Stimulated activated CD4-positive, alpha-beta T cell treated with anti-CD3 and anti-CD28 coated beads, Interleukin-12 subunit alpha, Interleukin-12 subunit beta, amount 100 ng/mL, for 24 hours (primary cell): ENCODE measurements at places on chromosomes 11 and 22.

DNA sequence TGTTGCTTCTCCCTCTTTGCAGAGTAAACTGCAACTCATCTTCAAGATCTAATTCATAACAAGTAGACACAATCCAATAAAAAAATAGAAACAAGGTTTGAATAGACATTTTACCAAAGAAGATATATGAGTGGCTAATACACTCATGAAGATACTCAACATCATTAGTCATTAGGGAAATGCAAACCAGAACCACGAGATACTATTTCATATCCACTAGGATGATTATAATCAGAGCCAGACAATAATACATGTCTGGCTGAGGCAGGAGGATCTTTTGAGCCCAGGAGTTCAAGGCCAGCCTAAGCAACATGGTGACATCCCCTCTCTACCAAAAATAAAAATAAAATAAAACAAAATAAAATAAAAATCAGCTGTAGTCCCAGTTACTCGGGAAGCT, 85.0 kb downstream of the ATG16L2 start:
- no peak for DNase-seq

- no peak for DNase-seq
Observed at GRCh38 chr11:131474947-131475346, 104.5 kb downstream of the NTM start.

GRCh38 chr22:47691152-47691895, 928.9 kb downstream of the TBC1D22A start:
- DNase-seq = no peak

GRCh38 chr22:30893434-30894370, 74.9 kb downstream of the MORC2 start:
- no peak for DNase-seq

DNA sequence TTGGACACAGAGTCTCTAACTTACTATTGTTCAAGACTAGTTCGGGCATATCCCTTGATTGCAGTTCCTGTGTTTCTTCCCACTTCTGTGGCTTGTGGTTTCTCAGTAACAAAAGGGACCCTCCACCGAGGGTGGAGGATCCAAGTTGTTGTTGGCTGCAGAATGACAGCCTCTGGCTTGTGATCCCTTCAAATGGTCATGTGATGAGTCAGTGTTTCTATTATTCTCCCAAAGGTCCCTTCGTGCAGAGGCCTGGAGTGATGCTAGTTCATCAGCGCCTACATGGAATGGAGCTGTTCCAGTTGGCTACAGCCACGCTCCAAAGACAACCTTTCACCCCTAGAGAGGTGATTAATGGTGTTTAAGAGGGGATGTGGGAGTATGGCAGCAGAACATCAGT, 2.6 kb upstream of the VWCE start:
- DNase-seq = no peak

DNA sequence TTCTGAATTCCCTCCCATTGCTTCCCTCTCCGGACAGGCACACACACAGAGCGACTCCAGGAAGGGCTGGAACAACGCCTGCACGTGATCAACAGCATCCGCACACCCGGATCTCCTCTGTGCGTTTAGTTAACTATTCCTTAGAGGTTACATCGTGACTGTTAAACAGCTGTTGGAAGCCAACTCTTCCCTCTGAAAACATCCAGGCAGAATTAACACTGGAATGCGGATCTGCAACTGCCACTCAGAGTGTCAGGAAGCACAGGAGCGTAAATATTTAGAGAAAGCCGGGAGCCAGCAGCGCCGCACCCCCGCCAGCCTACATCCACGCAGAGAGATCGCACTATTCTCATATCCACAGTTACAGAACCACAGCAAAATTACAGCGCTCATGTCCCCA, 46.2 kb downstream of the SHANK2 start:
- no peak for DNase-seq
